ENCODE measurements at places on chromosomes 11 and 22.

DNA sequence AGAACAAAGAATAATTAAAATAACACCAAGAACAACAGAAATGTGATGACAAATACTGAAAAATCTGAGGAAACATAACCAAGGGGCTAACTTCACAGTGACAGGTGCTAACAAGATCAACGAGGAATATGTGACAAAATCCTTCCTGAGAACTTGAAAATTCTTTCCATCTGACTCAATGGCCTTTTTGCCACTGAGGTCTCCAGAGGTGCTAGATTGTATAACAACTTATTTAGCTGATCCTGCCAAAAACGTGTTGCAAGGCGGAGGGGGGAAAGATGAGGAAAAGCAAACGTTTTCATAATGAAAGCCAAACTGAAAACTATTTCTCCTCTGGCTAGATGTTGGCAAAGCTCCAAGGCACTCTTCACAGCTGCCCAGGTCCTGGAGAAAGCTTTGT is 364.5 kb downstream of the NTM start:
- no peak for DNase-seq

- peak; percentile 49 for DNase-seq
Observed at GRCh38 chr11:67289651-67290479, 762 bp downstream of the ANKRD13D start.

DNA sequence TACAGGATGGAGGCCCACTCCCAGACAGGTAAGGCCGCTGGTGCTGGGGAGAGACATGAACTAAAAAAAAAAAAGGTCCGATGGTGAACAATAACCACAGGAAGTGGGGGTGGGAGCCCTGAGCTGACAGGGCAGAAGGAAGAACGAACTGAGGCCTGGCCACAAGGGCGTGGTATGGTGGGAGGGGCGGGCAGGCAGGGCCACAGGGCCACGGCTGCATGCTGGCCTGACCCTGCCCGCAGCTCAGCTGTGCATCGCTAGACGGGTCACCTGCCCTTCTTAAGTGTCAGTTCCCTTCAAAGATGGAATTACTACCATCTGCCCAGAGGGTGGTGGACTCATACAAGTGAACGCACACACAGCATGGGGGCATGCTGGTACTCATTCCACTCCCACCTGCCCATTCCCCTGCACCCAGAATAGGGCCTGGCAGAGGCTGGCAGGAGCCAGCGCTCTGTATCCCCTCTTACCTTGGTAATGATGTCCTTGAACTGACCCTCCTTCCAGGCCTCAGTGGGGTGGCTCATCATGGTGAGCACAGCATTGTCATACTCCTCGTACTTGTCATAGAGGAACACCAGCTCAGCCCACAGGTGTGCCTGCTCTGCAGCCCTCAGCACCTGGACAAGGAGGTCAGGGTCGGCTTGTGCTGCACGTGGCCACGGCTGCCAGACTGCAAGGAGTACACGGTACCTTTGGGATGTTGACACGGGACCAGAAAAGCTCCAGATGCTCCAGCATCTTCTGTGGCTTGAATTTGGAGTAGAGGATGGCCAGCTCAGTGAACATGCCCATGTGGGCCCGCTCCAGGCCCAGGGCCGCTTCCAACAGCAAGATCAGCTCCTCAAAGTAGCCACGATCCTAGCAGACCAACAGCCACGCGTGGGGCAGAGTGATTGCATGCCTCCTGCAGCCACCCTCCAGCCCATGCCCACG is 17.5 kb upstream of the SLC25A1 start:
- no peak for DNase-seq

GRCh38 chr11:115396533-115396932 is 107.7 kb downstream of the CADM1 start:
- DNase-seq = no peak

- no peak for DNase-seq
Observed at GRCh38 chr22:24426436-24426835, 963 bp upstream of the ADORA2A start.

DNA sequence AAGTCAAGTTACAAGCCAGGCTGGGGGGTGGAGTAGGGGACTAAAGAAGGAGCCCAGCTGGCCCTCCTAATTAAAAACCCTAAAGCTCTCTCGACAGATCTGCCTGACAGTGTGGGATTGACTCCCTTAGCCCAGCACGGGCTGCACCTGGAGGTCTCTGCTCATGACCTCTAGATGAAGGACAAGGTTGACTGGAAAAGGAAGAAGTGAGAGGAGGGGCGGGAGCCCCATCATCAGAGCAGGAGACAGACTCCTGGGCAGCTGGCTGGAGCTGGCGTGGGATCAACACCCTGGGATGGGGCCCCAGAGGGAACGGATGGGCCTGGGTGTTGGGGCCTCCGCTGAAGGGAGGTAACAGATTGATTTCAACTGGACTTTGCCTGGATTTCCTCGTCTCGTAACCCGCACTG is 46.1 kb downstream of the RPUSD4 start:
- DNase-seq = no peak

DNA sequence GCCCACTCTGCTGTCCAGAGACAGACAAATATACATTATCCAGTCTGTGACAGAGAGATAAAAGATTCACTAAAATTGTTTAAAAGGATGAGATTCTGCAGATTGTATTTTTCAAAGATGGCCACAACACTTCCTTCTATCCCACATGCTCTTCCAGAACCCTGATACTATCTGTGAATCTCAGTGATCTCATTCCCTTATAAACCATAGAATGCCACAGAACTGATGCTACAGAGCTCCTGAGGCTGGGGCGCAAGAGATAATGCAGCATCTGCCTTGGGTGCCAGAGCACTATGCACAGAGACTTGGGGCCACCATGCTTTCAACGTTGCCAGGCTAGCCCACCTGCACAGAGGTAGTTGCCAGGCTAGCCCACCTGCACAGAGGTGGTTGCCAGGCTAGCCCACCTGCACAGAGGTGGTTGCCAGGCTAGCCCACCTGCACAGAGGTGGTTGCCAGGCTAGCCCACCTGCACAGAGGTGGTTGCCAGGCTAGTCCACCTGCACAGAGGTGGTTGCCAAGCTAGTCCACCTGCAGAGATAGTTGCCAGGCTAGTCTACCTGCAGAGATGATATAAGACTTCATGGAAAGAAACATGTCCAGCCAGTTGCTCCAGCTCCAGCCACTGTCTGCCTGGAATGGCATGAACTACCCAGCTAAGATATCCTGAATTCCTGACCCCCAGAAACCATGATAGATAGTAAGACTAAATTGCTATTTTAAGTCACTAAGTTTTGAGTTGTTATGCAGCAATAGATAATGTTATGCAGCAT is 17.6 kb upstream of the SEPTIN5 start:
- no peak for DNase-seq

DNA sequence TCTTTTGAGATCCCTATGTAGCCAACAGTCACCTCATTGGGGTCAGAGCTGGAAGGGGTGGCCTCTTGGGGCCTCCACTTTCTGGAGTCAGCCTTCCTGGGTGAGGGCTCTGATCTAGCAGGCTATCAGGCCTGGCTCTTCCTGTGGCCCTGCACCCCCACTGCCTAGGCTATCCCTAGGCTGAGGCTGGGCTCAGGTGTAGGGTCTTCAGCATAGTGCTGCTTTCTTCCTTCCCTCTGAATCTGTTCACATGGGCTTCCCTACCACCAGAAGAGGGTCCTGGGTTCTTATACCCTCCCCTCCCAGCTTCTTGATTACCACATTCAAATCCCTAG is 456 bp upstream of the SPI1 start:
- no peak for DNase-seq

GRCh38 chr11:114058026-114058706 is 1.3 kb upstream of the ZBTB16 start:
- peak; percentile 29 for DNase-seq

- peak; percentile 90 for DNase-seq
Observed at GRCh38 chr11:117817368-117818040, 7.0 kb downstream of the FXYD2 start.

DNA sequence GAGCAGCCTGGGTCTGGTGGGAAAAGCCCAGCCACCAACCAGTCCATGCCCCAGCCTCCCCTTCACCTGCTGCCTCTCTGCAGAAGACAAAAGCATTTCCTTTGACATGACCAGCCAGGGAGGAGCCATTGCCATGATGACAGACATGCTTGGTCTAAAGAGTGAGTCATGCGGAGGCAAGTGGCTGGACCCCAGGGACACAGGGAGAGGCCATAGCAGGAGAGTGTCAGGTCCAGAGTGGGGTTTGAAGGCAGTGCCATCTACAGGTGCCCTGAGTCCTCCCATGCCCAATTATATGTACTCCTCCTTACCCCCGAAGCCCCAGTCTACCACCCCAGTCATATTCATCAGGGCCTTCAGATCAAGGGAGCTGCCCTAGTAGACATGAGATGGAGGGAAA is 67.4 kb downstream of the SCN3B start:
- DNase-seq = no peak

- DNase-seq = no peak
Observed at GRCh38 chr11:83649528-83649855, 363.3 kb upstream of the CCDC90B start.

DNA sequence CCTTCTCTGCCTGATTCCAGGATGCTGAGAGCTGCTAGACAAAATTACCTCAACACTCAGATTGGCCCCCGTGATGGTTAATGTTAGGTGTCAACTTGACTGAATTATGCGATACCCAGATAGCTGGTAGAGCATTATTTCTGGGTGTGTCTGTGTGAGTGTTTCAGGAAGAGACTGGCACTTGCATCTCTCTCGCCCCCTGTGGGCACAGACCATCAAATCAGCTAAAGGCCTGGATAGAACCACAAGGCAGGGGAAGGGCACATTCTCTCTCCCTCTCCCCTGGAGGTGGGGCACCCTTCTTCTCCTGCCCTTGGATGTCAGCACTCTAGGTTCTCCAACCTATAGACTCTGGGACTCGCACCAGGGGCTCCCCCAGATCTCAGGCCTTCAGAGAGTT is 79.7 kb downstream of the KIRREL3 start:
- no peak for DNase-seq

GRCh38 chr11:4064278-4064955 is 30.2 kb upstream of the RRM1 start:
- DNase-seq = no peak

DNA sequence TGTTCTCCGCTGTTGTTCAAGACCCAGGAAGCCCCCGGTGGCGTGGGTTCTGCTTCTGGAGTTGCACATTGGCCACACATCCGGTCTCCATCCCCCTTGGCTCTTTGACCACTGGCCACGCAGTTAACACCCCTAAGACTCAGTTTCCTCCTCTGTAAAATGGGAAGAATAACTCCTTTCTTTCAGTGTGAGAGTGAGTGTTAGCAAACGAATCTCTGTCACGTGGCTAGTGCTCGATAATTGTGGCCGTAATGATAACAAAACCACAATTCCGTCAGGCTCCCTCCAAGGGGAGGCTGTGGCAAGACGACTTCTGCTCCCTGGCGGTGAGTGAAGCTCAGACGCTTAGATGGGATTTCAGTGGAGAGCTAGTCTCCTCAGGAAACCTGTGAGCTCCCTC is 315.2 kb upstream of the B3GAT1 start:
- no peak for DNase-seq

GRCh38 chr11:43933608-43934551 is 8.6 kb upstream of the C11orf96 start:
- DNase-seq = peak; percentile 63

Data from astrocyte of the hippocampus (primary cell).